CD4-positive, alpha-beta T cell treated with Interleukin-6 at 100 ng/mL for 8 hours (primary cell): ENCODE measurements at places on chromosomes 13 and 19.
A peak's percentile ranks its signal among the peaks of the same experiment; 100 is the strongest.

GRCh38 chr19:45147835-45148676, 12.7 kb downstream of the NKPD1 start:
- no peak for DNase-seq

GRCh38 chr19:13396250-13397080, 109.8 kb downstream of the CACNA1A start:
- no peak for DNase-seq

DNA sequence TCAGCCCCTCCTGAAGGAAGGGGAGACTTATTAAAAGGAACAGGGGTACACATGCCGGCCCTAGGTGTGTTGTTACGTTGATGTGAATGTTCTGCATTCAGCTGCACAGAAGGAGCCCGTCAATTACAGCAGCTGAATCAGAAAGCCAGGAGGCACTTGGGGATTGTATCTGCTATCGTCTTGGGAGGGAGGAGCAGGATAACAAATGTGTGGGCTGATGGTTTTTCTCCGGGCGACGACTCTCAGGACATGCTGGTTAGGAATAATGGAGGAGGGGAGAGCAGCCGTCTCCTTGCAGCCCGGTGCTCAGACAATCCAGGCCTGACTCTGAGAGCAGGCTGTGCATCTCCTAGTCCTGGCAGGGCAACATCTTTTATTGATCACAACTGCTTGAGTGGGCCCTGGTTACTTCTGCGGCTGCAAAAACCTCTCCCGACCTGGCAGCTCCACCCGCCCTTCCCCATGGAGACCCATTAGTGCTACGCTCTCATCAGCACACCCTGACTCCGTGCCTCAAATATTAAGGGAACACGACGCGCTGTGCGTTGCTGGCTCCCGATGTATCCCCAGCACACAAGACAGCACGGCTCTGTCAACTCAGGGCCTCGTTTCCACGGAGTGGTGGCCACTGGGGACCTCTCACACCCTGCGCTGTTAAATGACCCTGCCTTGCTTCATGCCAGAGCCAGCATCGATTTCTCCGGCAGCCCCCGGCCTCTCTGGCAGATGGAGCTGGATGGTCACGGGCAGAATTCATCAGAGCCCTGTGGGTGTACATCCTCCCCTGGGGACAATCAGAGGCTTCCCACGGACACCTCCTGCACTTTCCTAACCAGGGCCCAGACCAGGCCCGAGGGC, 25.3 kb downstream of the PEPD start:
- DNase-seq, result no peak

DNA sequence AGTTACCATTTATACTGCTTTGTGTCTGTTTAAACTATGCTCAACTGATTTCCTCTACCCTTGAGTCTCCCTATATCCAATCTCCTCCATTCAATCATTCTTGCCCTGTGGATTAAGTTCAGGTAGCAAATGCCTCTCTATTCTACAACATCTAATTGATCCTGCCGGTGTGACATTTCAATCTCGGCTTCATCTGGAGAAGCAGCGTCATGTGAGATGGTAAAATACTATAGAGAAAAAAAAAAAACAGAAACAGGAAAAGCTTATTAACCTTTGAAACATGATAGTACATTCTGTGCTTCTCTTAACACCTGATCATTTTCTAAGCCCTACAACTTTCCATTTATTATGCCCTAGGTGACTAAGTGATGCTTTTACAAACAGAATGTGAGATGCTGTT, 89.4 kb downstream of the KCTD12 start:
- no peak for DNase-seq

DNA sequence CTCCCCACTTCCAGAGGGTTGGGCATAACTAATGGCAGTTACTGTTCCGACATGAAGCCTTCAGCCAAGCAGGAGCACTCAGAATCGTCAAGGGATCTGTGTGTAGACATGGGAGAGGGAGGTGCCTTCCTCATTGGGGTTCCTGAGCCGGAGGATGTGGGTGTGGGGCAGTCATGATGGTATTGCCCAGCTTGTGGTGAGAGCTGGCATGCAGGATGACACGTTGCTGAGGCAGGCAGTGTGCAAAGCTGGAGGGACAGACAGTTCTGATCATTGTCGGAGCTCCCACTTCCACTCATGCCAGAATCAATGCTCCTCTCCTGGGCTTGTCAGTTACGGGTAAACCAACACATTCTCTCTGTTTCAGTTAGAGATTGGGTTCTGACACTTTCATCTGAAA, 83.9 kb upstream of the TSC22D1 start:
- DNase-seq, result no peak

DNA sequence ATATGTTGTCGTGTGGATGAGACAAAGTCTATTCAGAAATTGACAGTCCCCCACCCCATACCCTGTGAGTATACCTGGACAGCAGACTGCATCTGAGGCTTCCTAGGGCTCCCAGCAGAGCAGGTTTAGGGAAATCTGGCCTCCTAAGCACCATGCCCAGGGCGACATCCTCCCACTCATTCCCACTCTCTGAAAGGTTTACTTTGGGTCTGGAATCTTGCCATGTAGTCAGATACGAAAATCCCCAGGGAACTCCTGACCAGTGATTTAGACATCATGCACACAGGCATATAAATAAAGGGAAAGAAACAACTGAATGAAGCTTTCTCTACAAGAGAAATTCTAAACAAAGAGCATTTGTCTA, 717 bp upstream of the NALCN start:
- DNase-seq, result no peak

GRCh38 chr13:64061649-64062048, 2646.0 kb upstream of the PCDH20 start:
- no peak for DNase-seq

DNA sequence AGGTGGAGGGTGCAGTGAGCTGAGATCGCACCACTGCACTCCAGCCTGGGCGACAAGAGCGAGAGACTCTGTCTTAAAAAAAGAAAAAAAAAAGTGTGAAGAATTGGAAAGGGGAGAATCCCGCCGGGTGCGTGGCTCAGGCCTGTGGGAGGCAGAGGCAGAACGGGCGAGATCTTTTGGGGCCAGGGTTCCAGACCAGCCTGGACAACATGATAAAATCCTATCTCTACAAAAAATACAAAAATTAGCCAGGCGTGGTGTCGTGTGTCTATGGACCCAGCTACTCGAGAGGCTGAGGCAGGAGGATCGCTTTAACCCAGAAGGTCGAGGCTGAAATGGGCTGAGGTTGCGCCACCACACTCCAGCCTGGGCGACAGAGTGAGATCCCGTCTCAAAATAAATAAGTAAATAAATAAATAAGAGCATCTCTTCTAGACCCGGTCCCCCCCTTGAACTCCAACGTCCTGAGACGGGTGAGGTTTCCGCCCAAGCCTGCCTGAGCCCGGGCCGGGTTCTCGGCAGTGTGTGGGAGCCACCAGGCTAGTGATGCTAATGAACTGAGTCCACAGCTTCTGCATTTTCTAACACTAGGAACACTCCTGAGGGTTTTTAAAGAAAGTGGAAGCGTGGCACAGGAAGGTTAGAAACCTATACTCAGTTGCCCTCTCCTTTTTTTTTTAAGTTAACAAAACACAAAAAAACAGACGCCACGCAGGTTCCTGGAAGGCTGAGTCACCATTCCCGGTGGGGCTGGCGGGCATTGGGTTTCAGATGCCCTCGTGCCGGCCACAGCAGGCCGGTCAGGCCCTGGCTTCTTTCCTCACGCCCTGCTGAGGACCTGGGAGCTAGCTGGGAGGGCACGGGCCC, 22.0 kb downstream of the GPX4 start:
- DNase-seq, result no peak

DNA sequence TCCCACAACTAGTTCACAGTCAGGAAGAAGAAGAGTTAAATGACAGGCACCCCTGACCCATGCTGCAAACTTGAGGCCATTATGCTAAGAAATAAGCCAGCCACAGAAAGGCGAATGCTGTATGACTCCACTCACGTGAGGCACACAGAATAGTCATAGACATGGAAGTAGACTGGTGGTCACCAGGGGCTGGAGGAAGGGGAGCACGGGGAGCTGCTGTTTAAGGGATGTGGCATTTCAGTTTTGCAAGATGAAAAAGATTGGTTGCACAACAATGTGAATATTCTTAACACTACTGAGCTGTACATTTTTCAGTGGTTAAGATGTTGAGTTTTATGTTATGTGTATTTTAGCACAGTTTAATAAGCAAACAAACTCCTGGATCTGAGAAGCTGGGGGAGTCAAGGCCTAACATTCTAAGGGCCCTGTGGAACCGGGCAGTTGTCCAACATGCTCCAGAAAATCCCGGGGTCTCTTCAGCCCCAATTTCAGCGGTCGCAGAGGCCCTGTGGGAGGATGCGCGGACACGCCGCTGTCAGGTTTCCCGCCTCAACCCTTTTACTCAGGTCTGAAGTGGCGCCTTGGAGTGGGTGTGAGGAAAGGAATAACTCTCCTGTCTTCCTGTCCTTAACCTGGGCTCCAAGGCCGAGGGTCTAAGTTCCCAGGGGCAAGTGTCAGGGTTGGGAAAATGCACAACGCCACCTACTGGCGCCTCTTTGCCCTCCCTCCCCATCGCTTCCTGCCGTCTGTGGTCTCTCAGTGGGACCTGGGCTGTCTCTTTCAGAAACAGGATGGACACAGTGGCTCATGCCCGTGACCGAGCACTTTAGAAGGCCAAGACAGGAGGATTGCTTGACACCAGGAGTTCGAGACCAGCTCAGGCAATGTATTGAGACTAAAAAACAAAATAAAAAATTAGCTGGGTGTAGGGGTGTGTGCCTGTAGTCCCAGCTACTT, 4.4 kb upstream of the TMEM272 start:
- DNase-seq, result peak; percentile 18

DNA sequence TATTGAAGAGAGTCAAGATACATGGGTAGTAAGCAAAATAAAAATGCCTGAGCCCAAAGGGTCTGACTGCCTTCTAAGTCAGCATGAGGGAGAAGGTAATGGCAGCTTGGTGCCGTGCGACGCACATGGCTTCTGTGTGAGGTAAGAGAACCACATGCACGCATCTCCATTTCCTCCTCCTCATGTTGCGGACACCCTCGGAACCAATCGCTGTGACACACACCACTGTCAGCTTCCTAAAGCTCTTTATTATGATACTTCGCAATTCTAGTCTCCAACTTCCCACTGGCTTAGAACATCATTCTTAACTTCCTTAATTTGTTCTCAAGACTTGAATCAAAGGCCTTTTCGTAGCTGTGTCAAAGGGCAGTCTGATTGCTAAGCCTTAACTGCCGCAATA, 170.1 kb downstream of the OXGR1 start:
- no peak for DNase-seq

GRCh38 chr13:91358387-91358782, 10.9 kb downstream of the MIR17HG start:
- DNase-seq, result no peak

GRCh38 chr13:48316826-48317510, 13.4 kb downstream of the RB1 start:
- no peak for DNase-seq

DNA sequence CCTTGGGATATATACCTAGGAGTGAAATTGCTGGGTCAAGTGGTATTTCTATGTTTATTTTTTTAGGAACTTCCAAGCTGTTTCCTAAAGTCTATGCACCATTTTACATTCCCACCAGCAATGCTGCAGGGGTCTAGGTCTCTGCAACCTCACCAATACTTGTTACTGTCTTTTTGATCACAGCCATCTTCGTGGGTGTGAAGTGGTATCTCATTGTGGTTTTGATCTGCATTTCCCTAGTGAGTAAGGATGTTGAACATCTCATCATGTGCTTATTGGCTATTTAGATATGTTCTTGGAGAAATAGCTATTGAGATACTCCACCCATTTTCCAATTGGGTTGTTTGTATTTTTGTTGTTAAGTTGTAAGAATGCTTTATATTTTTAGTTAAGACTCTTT, 2.7 kb downstream of the OR10H2 start:
- no peak for DNase-seq

- no peak for DNase-seq
Measured at GRCh38 chr13:60727140-60727539, 330.1 kb downstream of the TDRD3 start.

DNA sequence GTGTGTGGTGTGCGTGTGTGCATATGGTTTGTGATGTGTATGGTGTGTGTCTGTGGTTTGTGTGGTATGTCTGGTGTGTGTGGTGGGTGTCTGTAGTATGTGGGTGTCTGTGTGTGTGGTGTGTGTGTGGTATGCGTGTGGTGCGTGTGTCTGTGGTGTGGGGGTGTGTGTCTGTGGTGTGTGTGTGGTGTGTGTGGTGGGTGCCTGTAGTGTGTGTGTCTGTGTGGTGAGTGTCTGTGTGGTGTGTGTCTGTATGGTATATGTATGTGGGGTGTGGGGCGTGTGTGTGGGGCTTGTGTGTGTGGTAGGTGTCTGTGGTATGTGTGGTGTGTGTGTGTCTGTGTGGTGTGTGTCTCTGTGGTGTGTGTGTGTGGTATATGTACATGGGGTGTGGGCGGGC, 300.7 kb downstream of the TEX29 start:
- DNase-seq, result no peak

DNA sequence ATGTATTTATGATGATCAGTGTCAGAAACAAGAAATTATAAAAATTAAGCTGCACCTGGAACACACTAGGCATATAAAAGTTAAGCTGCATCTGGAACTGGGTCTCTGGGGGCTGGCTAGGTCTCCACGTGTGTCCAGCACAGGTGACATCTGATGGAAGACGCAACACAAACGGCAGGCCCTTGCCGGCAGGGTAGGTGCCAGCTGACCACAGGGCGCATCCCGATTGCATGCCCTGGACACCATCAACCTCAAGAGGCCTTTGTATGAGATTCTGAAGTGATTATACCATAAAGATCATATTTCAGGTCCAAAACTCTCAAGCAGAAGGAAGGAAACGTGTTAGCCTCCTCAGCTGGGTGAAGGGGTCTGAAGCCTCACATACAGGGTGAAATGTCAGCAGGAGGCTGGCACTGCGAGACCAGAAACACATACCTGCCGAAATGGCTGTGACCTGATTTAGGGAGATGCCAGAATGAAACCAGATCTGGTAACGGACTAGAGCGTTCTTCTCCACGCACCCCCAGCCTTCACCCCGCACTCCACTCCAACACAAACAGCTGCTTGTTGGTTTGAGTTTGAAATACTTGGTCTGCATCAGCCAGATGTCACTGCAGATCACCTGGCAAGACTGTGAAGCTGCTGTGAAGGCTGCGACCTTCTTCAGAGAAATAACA, 37.3 kb downstream of the COL4A1 start:
- DNase-seq, result no peak

- DNase-seq, result no peak
Measured at GRCh38 chr19:29311191-29311790, 98.3 kb upstream of the UQCRFS1 start.

- DNase-seq, result no peak
Measured at GRCh38 chr13:24888291-24888931, 124.4 kb downstream of the RNF17 start.

DNA sequence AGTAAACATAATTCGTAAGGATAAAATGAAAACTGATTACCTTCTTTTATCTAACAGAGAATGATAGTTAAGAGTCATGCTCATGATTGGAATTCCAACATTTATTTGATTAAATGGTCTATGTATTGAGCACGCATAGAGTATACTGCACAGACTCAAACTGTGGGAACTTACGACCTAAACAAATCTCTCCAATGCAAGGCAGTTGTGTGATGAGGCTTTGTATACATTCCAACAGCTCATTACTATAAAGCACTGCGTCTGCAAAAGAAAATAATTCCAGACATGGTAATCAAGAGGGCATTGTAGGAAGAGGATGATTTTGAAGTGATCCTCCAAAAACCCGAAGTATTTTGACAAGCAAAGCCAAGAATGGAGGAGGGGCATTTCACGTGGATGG, 169.5 kb downstream of the NUFIP1 start:
- no peak for DNase-seq

- DNase-seq, result no peak
Measured at GRCh38 chr19:47676811-47677210, 36.4 kb upstream of the EHD2 start.

- no peak for DNase-seq
Measured at GRCh38 chr19:35311901-35312665, 16.9 kb upstream of the CD22 start.

GRCh38 chr13:113364901-113365582, 1.1 kb upstream of the GRTP1 start:
- no peak for DNase-seq
